ENCODE measurements at places on chromosomes 4 and X.
A peak's percentile ranks its signal among the peaks of the same experiment; 100 is the strongest.

- no peak for DNase-seq
These were observed 227.2 kb downstream of the KCTD8 start for GRCh38 chr4:44221407-44221806.

- no peak for DNase-seq
These were observed 82.6 kb downstream of the LUZP4 start for GRCh38 chrX:115372152-115372551.

DNA sequence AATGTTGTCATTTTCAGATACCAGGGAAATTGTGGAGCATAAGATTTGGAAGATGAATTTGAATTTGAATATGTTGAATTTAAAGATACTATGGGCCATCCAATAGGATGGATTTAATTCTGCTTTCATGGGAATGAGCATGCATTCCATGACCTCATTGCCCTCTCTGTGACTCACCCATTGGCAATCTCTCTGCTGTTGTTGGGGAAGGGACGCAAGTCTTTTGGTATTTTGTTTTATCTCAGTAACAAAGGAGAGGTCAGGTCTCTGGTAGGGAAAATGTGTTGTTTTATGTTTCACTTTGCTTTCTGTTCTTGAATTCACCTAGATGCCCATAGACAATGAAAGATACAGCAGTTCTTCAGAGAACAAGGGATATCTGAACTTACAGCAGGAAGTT, 42.1 kb upstream of the MAGEA4 start:
- DNase-seq: no peak

DNA sequence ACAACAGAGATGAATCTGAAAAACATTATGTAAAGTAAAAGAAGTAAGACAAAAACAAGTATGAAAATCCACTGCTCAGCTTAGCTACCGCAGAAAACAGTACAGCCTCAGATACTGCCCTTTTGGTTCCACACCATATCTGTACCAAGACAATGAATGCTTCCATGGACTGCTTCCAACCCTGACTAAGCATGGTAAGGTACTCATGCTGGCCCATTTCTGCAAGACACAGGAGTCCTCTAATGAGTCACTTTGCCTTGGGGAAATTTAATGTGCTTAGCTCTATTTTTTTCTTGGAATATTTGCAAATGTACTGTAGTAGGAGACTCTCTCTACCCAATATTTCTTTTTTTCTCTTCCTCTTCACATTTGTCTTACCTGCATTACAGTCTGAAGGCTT, 931.7 kb upstream of the HS3ST1 start:
- DNase-seq: no peak

- no peak for DNase-seq
These were observed 13.8 kb upstream of the SH3TC1 start for GRCh38 chr4:8185295-8185694.

DNA sequence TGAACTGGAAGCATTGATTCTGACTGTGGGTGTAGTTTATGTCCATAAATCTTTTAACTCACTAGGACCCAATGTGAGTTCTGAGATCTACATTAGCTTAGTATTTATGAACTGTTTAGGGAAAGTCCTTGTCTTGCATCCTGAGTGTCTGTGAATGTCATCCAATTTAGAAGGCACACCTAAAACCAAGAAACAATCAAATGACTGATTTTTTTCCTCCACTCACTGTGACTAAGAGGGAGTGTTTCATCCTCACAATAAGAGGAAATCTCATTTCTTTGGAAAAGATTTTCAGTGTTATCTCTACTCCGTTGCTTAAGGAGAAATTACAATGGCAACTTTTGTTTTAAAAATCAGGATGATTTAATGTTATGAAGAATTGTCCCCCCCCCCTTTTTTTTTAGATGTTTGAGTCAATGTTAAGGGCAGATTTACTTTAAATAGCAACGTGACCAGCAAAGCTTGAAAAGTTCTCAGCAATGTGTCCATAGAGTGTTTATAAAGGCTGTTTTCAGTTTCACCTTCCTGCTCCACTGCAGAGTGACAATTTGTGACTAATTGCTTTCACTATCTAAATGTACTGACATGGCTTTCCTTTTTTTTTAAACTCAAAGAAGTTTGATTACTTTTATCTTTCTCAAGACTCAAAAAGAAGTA, 173.0 kb downstream of the SPCS3 start:
- DNase-seq: peak; percentile 6

- no peak for DNase-seq
These were observed 32.0 kb downstream of the SMPX start for GRCh38 chrX:21725916-21726315.

- no peak for DNase-seq
These were observed 64.7 kb downstream of the DHX15 start for GRCh38 chr4:24519649-24520048.

GRCh38 chrX:134985479-134985878, 5.3 kb upstream of the SMIM10 start:
- DNase-seq: no peak

- no peak for DNase-seq
These were observed 36.3 kb downstream of the ANXA10 start for GRCh38 chr4:168128601-168129000.

DNA sequence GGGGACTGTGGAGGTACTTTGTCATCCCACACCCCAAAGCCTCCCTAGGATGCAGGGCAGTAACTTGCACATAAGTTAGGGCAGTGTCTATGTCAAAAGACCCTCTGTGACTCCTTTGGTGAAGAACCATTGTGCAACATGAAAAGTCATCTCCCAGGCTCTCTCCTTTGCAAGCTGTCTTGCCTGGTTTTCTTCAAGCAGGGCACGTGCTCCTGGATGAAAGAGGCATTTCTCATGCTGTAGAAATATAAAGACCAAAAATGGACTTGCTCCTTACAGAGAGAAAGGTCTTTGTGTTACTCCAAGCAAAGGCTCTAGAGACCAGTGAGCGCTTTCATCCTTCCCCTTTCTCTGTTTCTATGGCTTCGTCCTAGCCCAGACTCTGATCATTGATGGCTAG, 44.9 kb downstream of the PLAC1 start:
- no peak for DNase-seq

- no peak for DNase-seq
These were observed 28.9 kb upstream of the RPS6KA6 start for GRCh38 chrX:84216881-84217280.

- DNase-seq: no peak
These were observed 36.6 kb downstream of the MAP7D3 start for GRCh38 chrX:136214551-136214950.

DNA sequence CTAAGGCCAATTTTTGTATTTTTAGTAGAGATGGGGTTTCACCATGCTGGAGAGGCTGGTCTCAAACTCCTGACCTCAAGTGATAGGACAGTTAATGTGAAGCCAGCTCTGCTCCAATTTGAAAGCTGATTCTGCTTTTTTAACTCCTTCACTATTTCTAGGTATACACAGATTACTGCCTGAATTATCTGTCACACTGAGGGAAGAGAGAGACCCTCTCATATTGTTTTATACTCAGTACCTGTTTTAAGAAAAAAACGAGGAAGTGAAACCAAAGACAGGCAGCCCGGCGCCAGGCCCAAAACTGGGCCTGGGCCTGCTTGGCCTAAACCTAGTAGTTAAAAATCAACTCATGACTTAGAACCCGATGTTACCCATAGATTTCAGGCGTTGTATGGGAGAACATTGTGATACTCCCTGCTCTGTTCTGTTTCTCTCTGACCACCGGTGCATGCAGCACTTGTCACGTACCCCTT, 1601.5 kb upstream of the PCDH10 start:
- DNase-seq: peak; percentile 50

DNA sequence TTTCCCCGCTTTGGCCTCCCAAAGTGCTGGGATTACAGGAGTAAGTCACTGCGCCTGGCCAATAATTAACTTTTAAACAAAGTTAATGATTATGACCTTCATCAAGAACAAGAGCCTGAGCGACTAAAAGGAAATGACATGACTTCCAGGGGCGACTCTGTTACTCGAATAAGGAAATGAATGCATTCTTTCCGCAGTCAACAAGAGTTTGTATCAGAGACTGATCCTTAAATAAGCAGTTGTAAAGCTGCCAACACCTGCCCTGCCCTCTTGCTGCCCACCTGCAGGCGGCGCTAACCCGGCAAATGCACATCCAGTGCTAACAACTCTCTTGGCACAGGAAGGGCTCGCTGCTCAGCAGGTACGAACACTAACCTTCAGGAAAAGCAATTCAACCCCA, 27.3 kb downstream of the WDR1 start:
- peak; percentile 14 for DNase-seq
